ENCODE measurements at places on chromosomes 12 and 14.

DNA sequence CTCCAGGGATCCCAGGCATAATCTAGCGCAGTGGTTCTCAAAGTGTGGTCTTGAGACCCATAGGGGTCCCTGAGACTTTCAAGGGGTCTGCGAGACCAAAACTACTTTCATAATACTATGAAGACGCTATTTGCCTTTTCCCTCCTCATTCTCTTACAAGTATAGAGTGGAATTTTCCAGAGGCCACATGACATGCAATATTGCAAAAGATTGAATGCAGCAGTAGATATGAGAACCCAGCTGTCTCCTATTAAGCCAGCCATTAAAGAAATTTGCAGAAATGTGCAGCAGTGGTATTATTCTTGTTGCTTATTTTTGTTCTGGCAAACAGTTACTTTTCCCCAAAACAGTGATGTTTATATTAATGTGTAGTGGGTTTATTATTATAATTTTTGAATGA, 62.8 kb downstream of the VWF start:
- no peak for DNase-seq

- DNase-seq: no peak
Observed at GRCh38 chr14:29637411-29637810, 290.2 kb downstream of the PRKD1 start.

GRCh38 chr12:20404576-20405346, 36.4 kb downstream of the PDE3A start:
- DNase-seq: no peak

- DNase-seq: no peak
Observed at GRCh38 chr12:47048541-47048940, 30.9 kb upstream of the PCED1B start.

DNA sequence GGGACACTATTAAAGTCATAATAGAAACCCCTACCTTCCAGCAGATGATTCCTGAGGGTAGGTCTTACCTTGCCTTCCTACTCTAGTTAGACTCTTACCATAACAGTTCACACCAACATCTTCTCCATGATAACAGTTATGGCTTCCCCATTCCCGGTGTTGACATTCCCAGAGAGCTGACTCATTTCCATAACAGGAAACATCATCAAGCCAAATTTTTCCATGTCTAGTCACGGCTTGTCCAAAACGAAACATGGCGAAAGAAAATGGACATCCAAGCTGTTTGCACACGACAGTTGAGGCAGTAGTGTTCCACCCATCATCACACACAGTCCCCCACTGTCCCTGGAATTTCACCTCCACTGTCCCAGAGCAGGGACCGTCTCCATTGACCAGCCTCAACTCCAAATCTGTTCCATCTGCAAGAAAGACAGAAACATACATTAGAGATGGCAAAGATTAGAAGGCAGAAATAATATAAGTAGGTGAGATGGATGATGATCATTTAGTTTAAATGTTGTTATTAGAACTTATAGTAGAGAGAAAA, 10.6 kb downstream of the CD163L1 start:
- DNase-seq: no peak

- DNase-seq: no peak
Observed at GRCh38 chr14:45089813-45090212, 5.9 kb downstream of the PRPF39 start.

DNA sequence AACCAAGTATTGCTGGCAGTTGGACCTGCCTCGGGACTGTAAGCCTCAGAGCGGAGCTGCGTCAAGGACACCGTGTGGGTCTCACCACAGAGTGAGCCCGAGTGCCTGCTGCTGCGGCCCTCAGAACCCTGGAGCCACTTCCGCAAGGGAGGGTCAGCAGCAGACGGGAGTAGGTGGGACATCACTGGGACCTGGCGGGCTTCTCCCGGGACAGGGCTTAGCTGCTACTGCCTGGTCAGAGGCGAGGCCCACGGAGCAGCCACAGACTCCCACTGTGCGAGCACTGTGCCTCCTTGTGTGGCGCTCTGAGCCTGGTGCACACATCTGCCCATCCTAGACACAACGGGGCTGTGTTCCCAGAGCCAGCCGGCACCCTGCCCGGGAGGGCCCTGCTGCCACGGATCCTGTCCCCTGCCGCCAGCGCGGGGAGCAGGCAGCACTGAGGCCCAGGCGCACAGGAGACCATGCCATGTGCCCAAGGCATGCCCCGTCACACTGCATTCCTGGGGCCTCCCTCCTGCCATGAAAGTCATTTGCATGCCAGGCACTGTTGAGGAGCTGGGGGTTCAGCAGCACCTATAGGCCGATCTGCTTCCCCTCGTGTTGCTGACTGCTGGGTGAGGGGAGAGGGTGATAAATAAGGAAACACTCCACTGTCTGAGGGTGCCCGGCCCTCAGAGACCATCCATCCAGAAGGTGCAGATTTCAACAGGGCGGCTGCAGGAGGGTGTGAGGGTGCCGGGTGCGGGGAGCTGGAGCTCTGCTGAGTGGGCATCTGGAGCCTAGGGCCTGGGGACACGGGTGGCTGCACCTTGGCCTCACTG, 10.0 kb downstream of the HIP1R start:
- DNase-seq: no peak

- no peak for DNase-seq
Observed at GRCh38 chr12:53626702-53627169, 554 bp upstream of the ATF7 start.

DNA sequence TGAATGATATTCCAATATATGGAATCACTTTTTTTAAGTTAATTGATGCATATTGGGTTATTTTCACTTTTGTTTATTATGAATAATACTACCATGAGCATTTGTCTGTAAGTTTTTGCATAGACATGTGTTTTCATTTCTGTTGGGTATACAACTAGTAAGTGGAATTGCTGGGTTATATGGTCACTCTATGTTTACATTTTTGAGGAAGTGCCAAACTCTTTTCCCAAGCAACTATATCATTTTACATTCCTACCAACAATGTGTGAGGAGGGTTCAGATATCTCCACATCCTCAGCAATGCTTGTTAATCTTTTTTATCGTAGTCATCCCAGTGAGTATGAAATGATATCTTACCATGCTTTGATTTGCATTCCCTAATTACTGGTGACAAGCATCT, 64.0 kb downstream of the MON2 start:
- no peak for DNase-seq

GRCh38 chr12:6229224-6230218, 29.3 kb downstream of the CD9 start:
- no peak for DNase-seq

DNA sequence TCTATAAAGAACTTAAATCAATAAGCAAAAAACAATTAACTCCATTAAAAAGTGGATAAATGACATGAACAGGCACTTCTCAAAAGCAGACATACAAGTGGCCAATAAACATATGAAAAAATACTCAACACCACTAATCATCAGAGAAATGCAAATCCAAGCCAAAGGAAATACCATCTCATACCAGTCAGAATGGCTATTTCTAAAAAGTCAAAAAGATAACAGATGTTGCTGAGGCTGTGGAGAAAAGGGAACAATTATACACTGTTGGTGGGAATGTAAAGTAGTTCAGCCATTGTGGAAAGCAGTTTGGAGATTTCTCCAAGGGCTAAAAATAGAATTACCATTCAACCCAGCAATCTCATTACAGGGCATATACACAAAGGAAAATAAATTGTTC, 234.5 kb upstream of the PLXNC1 start:
- DNase-seq: no peak

GRCh38 chr12:119718141-119718540, 50.2 kb downstream of the PRKAB1 start:
- DNase-seq: no peak

DNA sequence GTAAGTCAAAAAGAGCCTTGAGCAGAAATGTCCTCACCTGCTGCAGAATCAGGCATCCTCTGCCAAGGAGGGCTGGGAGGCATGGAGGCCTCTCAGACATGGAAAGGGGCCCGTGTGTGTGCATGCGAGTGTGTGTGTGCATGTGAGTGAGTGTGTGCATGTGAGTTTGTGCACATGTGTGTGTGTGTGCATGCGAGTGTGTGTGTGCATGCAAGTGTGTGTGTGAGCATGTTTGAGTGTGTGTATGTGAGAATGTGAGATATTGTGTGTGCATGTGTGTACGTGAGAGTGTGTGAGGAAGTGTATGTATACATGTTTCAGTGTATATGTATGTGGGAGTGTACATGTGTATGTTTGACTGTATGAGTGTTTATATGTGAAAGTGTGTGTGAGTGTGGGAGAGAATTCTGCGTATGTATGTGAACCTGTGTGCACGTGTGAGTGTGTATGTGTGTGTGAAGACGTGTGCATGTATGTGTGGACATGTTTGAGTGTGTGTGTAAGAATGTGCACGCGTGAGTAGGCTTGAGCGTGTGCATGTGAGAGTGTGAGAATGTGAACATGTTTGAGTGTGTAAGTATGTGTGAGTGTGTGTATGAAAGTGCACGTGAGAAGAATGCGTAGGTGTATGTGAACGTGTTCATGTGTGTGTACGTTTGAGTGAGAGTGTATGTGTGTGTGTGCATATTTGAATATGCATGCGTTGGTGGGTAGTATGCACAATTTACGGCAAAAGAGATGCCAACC, 90.8 kb downstream of the TBX5 start:
- no peak for DNase-seq

GRCh38 chr12:16611146-16611545, 5.2 kb upstream of the LMO3 start:
- no peak for DNase-seq

DNA sequence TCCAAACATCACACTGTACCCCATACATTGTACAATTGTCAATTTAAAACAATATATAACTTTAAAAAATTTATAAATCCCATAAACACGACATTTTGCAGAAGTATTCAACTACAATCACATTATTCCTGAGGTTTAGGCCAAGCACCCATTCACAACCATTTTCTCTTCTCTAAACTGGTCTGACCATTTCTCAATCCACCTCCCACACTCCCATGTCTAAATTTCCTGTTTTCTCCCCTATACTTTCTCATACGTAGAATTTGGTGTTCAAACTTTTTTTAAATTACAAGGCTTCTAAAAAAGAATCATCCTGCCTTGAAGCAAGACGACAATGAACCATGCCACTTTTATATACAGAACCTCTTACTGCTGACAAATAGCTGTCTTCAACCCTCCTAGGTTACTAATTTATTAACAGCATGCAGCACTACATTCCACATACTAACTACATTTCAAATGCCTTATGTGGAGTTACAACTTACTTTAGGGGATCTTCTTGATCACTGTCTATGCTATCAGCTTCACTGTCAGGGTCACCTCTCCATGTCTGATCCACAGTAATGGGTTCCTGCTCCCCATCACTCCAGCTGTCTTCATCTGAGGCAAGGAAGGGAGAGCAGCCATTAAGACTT, 3.4 kb downstream of the KANSL2 start:
- no peak for DNase-seq

- DNase-seq: no peak
Observed at GRCh38 chr12:2008677-2009076, 4.4 kb upstream of the DCP1B start.

DNA sequence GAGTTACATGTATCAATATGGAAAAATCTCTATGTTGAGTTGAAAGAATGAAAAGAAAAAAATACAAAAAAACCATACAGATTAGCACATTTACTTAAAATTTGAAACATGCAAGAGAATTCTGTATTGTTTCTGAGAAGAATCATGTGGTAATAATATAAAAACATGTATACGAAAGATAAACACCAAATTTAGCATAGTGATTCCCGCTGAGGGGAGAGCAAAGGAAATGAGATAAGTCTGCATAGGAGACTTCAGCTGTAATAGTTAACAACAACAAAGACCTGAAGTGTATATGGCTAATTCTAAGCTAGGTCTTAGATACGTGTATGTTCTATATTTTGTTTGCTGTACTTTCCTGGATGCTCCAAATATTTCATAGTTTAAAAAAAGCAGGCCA, 46.5 kb downstream of the FNTB start:
- DNase-seq: no peak

DNA sequence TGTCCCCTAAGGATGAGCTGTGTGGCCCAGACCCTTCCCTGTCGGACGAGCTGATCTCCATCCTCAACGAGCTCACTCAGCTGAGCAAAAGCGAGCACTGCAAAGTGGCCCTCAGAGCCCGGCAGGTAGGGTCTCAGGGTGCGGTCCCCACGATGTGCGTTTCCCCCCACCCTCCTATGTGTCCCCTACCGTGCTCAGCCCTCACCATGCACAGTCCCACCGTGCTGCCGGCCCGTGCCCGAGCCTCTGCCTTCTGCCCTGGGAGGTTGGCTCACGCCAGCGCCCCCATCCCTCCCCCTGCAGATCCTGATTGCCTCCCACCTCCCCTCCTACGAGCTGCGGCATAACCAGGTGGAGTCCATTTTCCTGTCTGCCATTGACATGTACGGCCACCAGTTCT, 86.6 kb downstream of the FOXN4 start:
- DNase-seq: no peak

DNA sequence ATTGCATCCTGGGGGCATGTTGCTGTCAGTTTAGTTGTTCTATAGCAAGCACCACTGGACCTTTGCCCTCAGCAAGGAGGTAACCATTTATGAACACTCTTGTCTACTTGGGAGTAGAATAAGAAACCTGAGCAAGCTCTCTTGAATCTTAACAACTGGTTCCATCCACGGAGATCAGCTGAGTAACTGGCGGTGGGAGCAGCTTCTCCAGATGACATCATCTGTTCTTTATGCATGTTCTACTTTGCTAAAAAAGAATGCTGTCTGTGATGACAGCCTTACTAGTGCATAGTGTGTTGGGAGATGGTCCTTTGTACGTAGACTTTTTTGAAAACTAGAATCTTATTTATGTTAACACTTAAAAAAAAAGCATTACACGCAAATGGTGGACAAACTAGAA, 17.7 kb downstream of the SLC4A8 start:
- no peak for DNase-seq

DNA sequence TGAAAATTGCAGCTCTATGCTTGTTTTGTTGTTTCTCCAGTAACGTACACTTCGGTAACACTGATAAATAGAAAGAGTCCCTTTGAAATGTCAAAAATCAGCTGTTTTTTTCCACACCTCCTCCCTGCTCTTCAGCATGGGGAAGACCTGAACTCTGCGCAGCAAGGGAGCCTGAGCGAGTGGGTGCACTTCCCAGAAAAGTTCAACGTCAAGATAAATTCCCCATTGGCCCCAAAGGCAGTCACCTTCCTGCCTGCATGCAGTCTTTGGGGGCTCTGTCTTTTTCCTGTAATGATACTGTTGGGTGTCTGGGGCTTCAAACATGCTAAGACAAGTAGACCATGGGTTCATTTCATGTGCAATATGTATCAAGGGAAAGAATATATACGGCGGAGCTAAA, 8.8 kb upstream of the FOXG1 start:
- no peak for DNase-seq

DNA sequence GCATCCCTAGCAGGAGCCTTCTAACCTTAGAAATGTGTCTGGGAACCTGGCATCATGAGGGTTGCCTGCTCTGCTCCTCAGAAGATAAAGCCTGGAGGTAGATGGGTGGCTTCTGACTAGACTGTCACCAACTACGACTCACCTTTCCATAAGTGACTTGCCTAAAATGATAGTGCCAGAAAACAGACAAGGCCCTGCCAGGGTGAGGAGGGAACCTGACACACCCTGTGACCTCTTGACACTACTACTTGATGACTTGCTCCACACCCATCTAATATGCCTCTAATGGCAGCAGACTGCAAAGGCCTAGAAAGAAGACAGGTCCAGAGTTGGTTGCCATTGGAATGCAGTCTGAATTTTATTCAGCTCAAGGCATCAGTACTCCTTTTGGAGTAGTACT, 9.4 kb downstream of the RNF41 start:
- no peak for DNase-seq

All from activated CD8-positive, alpha-beta memory T cell treated with anti-CD3 and anti-CD28 coated beads for 24 hours (primary cell).